ENCODE measurements at places on chromosomes 16 and 17.
A peak's percentile ranks its signal among the peaks of the same experiment; 100 is the strongest.

DNA sequence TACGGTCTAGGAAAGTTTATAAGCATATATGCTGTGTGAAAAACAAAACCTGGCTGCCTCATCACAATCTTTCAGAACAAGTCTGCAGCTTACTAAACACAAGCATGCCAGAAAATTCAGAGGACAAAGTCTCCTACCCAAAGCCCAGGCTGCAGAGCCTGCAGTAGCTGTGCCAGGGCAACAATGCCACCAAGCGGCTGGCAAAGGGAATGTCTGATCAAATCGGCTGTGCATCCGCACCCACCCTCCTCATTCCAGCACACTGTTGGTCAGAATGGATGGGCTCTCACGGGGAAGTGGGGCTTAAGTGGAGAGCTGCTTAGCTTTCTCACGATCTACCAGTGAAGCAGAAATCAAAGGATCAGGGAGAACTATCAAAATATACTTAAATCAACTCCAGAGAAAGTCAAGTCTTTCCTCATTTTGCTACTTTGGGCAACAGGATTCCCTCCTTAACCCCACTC, 73.5 kb downstream of the CYTH1 start:
- peak; percentile 66 for DNase-seq

DNA sequence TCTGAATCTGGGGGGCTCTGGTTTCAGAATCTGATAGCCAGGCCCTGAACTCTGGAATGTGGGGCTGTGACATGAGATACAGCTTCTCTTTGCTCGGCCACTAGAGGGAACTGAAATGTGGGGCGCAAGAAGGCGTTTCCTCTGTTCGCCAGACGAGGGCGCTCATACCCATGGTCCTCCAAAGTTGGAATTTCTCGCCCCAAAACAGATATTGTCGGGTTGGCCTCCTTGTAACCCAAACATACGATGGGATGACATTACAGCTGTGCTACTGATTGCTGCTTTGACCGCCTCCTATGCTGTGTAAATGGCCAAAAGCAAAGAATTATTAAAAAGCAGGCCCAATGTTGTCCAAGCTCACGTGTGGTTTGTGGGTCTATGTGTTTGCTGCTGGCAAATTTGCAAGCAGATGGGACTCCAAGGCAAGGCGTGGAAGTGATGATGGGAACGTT, 13.1 kb upstream of the MSI2 start:
- peak; percentile 75 for DNase-seq

GRCh38 chr16:79532785-79533184, 67.8 kb downstream of the MAF start:
- no peak for DNase-seq

DNA sequence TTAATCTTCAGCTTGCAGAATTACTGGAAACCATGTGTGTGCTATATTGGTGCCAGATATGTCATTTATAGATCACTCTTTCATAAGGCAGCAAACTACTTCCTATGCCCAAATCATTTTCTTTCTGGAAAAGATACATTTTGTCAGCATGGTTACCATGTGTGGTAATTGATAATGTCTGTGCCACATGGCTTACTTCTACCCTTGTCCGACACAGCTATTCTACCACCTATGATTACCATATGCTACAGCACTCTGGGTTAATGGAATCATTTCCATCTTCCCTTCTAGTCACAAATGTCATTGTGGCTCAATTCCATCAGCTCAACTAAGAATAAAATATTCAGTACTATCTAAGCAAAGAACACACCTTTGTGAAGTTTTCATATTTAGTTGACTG, 8.0 kb upstream of the PPM1E start:
- no peak for DNase-seq

DNA sequence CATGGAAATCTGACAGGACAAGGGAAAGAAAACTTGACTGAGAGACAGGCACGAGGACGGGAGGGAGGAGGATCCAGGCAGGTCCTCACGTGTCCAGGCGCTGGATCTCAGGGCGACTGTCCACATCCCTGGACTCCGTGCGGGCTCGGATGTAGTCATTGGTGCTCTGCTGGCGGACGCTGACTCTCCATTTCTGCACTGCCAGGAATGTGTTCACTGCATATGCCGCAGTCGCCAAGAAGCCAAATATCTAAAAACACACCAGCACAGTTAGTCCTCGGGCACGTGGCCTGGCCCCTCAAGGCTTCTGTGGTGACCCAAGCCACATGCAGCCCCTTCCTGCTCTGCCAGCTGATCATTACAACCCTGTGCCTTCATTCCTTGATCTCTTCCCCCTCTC, 17.5 kb downstream of the CMTM3 start:
- no peak for DNase-seq

GRCh38 chr17:79933863-79934652, 94.8 kb upstream of the CBX4 start:
- peak; percentile 7 for DNase-seq

DNA sequence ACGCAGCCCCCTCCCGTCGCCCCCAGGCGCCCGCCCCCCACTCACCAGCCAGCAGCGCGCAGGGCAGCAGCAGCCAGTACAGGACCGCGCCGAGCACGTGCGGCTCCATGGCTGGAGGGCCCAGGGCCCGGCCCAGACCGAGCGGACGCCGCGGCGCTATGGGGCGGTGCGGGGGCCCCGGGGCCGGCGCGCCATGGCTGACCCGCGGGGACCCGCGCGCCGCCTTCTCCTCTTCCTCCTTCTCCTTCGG, 239 bp downstream of the PIEZO1 start:
- no peak for DNase-seq

- peak; percentile 24 for DNase-seq
Measured at GRCh38 chr16:79599256-79599836, 1.2 kb downstream of the MAF start.

- no peak for DNase-seq
Measured at GRCh38 chr17:13784434-13785095, 182.8 kb upstream of the HS3ST3A1 start.

GRCh38 chr16:51556694-51557340, 405.7 kb upstream of the SALL1 start:
- no peak for DNase-seq

DNA sequence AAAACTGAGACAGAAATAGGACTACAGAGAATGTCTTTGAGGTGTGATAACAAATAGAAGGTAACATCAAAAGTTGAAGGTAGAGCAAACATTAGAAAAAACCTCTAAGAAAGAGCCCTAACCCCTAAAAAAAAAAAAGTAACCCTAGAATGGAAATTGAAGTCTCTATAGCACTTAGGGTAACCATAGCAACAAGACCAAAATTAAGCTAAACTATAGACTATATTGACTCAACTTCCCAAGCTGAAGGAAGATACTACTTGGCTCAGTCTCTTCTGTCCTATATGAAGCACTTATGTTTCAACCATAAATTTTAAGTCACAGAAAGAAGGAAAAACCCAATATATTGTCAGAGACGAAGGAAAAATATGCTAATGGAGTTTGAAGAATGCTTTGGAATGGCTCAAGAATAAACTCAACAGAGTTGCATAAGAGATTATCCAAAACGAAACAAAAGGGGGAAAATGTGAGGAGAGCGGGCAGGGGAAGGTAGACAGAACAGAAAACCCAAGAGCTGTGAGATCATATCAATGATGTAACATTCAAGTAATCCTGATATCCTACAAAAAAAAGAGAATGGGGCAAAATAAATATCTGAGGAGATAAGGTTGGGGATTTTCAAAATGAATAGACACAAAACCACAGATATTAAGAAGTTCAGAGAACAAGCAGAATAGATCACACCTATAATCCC, 88.4 kb downstream of the USP32 start:
- DNase-seq: no peak

DNA sequence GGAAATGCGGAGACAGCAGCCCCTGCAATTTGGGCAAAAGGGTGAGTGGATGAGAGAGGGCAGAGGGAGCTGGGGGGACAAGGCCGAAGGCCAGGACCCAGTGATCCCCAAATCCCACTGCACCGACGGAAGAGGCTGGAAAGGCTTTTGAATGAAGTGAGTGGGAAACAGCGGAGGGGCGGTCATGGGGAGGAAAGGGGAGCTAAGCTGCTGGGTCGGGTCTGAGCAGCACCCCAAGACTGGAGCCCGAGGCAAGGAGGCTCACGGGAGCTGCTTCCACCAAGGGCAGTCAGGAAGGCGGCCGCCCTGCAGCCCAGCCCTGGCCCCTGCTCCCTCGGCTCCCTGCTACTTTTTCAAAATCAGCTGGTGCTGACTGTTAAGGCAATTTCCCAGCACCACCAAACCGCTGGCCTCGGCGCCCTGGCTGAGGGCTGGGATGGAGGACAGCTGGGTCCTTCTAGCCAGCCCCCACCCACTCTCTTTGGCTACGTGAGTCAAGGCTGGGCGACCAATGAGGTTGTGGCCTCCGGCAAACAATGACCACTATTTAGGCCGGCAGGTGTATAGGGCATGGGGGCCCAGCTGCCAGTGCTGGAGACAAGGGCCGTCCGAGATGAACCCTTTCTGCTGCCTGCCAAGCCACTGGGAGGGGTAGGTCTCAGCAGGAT, 507 bp downstream of the SERPINF1 start:
- no peak for DNase-seq

DNA sequence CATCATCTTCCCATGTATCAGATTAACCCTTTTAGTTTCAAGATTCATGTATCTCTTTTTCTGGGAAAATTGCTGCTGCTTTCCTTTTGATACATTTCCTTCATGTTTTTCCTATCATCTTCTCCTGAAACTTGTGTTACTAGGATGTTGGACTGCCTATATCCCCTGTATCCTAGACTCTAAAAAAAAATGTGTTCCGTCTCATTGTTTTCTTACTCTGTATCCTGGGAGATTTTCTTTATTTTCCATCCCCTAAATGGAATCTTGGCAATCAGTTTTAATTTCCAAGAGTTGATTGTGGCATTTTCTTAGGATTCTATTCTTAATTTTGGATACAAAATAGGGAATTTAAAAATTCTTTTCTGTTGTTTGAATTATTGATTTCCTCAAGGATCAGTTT, 36.8 kb downstream of the MAP2K4 start:
- DNase-seq: no peak

DNA sequence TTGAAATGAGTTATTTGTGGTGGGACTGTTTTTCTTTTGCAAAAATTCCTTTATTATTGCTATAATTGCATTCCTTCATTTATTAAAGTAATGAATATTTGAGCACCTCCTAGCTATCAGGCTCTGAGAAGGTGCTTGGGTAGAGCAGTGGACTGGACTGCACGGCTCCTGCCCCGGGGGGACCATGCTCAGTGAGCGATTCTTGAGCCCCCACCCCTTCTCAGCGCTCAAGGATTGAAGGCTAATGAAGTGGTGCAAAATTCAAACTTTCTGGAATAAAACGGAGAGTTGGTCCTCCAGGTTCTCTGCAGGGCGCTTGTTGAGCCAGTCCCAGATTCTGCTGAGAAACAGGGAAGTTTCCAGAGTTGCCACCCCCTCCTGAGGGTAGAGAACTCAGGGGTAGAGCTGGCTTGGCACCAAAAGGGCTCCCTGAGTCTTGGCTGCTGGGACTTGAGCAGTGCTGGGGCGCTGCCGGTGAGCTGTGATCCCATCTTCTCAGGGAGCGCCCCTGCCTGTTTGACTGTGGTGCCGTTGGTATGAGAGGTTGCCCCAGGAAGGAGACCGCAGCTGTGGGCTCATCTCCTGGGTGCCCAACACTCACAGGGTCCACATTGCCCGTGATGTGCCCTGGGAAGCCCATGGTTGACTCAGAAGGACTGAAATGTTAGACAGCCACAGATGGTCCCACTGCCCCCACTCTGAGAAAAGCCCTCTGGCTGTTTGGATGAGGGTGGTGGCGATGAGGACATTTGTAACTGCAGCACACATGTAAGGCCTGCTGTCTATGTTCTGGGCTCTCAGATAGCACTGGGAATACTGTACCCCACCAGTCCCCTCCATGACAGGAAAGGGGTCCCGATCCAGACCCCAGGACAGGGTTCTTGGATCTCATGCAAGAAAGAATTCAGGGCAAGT, 20.0 kb downstream of the KSR1 start:
- no peak for DNase-seq

DNA sequence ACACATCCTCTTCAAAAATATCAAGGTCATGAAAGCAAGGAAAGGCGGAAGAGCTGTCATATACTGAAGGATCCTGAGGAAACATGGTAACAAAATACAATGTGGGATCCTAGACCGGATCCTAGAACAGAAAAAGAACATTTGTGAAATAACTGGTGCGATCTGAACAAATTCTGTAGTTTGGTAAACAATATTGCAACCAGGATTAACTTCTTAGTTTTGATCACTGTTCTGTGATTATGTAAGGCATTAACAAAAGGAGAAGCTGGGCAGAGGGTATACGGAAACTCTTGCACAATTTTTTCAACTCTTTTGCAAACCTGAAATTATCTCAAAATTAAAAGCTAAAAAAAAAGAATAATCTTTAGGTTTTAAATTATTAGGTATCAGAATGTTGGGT, 109.7 kb downstream of the TRIM37 start:
- no peak for DNase-seq

- no peak for DNase-seq
Measured at GRCh38 chr17:48231995-48232959, 124.7 kb downstream of the SNX11 start.

- no peak for DNase-seq
Measured at GRCh38 chr17:15464231-15464985, 3.0 kb downstream of the CDRT4 start.

- no peak for DNase-seq
Measured at GRCh38 chr16:29737713-29738112, 8.1 kb downstream of the C16orf54 start.

DNA sequence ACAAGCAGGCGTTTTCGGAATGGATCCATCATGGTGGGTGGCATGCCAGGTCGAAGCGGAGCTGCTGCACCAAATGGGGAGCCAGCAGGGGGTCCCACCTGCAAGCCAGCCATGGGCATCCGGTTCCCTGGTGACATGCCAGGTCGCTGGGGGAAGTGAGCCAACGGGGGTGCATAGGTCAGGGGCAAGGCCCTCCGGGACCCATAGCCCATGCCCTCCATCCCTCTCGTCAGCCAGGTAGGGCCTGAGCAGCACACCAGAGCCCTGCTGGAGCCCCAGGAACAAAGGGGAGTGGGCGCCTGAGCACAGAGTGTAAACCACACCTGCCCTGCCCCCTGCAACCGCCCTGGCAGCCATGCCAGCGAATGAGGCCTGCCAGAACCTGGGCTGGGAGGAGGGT, 5.0 kb downstream of the SMARCD2 start:
- no peak for DNase-seq

DNA sequence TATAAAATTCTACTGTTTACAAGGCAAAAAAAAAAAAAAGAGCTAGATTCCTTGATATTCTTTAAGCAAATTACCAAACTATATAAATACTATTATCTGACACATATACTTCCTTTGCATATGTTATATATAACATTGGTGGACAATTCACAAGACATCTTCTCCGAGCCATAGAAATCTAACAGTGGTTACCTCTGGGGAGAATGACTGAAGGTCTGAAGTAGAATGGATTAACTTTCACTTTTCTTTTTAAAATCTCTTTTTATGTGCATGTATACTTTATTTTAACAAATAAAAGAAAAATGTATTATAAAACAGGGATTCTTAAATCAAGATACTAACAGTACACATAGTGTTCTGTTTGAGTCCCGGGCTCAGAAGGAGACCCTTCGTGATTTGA, 131.0 kb downstream of the MRTFB start:
- DNase-seq: no peak

GRCh38 chr17:31838636-31839225, 20.3 kb downstream of the COPRS start:
- no peak for DNase-seq

- peak; percentile 24 for DNase-seq
Measured at GRCh38 chr16:31072540-31073141, 1.4 kb downstream of the ZNF668 start.

Data from stimulated activated CD4-positive, alpha-beta T cell treated with anti-CD3 and anti-CD28 coated beads, Interleukin-4, amount 100 ng/mL, for 1 hour (primary cell).